ENCODE measurements at places on chromosomes 12 and 14.

- DNase-seq = no peak
Measured at GRCh38 chr14:100736269-100737180, 9.8 kb downstream of the DLK1 start.

GRCh38 chr12:117192057-117192456 lies 1.8 kb upstream of the FBXO21 start:
- DNase-seq = no peak

DNA sequence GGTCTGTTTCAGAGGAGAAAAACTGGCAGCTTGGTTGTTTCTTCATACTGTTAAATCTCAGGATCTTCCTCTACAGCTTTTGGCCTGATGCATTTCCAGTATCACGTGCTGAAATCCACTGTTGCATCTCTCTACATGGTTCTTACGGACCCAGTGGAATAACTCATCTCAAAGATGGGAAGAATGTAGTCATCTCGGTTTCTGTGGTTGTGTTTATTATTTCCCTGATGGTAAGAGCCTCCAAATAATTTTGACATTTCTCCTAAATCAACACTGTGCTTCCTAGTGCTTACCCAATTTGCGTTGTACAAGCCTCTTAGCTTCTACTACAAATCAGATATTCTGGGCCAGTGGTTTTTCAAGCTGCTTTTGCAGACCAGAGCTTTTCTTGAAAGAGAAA lies 812.8 kb downstream of the C12orf50 start:
- peak; percentile 14 for DNase-seq

DNA sequence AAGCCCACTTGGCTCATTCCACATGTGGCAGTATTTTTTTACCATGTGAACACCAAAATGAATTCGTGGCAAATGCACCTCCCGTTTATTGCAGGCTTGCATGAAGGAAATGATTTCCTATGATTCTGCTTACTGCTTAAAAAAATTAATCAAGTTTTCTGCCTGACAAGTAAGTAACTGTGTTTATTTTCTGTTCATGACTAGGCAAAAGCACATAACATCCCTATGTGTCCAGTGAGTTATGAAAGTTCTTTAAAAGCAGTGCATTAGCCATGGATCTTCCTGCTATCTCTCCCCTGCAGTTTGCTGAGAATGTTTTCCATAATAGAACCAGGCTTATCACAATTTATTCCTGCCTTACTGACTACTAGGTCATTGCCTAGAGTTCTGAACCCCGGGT lies 20.4 kb downstream of the GPR65 start:
- DNase-seq = no peak

DNA sequence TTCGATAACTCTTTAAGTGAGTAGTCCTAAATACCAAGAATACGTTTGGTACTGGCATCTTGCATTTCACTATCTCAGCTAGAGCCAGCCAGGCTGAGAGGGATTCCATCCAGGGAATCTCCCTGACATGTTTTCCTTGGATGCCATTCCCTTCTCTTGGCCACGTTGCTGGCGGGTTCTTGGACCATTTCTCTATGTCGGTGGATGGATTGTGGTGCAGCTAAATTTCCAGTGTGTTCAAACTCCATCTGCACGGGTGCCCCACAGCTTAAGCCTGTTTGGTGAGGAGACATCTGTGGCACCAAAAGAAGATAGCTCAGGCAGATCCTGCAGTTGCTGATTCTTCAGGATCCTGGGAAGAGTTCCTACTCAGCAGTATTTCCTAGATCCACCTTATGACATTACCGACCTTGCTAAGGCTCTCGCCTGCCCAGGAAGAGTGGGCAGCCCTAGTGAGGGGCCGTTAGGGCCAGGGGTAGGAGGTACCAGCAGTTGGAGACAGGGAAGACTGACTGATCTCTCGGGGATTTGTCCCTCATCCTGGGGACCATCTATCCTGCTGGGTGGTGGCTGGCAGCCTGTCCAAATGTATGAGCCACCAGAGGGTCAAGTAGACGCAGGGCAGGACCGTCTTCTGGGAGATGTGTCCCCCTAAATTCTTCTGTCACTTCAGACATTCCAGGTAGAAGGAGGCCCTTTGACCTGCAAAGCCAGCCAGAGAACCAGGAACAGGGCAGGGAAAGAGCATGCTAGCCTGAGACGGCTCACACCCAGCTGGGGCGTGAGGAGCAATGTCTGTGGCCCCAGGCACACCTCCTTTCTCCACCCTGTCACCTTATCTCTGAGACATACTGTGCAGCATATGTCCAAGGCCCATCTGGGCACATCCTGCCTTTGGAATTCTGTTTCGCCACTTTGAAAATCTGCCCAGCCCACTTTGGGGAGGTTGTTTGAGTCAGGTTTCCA lies 72.6 kb upstream of the CAPRIN2 start:
- DNase-seq = no peak

- DNase-seq = no peak
Measured at GRCh38 chr12:101962486-101962885, 85.1 kb downstream of the DRAM1 start.

DNA sequence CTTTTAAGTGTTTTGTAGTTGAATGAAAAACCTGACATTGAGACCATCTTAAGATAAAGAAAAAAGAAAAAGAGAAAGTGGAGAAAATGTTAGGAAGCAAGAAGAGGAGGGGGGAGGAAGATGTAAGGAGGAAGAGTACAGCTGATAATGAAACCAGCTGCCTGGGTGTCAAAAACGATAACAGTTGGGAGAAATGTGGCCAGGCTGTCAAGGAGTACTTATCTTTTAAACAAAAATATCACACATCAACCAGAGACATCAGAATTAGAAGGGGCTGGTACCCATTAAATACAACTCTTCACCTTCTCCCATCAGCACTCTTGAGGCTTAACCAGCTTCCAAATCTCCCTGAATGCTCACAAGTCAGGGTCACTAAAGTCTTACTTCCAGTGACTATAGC lies 4.5 kb downstream of the SLC11A2 start:
- DNase-seq = no peak

GRCh38 chr12:71780237-71780822 lies 25.7 kb downstream of the RAB21 start:
- peak; percentile 22 for DNase-seq

DNA sequence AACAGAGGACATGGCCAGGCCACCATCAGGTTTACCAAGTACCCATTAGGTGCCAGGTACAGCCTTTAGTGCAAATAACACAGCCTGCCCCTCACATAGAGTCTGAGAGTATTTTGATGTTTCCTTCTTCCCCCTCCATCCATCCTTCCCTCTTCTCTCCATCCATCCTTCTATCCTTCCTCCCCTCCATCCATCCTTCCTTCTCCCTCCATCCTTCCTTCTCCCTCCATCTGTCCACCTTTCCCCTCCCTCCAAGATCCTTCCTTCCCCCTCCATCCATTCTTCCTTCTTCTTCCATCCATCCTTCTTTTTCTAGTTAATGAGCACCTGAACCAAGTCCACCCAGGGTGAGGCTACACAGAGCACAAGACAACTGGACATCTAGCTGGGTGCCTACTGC lies 39.8 kb downstream of the ITPK1 start:
- DNase-seq = no peak

DNA sequence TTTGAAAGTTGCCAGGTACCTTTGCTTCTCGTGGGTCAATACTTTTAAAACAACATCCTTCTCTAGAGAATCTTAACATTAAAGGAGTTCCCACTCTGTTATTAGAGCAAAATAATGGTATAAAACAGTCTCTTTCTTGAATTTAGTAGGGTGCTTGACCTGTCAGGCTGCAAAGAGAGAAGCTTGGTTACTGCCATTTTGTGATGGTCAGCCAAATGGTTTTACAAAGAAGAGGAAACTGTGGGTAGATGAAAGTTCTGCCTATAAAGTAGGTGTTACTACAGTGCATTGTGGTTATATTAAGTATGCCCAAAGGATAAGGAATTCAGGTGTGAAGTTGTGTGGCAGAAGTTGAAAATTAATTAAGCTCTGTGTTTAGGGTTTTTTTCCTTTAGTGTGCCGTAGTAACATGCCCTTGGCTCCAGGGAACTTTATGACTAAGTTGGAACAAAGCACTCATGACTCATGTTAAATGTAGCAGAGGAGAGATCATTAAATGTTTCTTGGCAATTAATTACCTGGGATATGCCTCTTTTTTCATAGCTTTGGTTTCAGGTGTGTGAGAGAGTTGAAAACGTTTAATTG lies 354.0 kb upstream of the KITLG start:
- no peak for DNase-seq

GRCh38 chr12:67890726-67891258 lies 98.5 kb upstream of the IFNG-AS1 start:
- no peak for DNase-seq

- peak; percentile 22 for DNase-seq
Measured at GRCh38 chr12:71846322-71846940, 6.9 kb downstream of the TBC1D15 start.

DNA sequence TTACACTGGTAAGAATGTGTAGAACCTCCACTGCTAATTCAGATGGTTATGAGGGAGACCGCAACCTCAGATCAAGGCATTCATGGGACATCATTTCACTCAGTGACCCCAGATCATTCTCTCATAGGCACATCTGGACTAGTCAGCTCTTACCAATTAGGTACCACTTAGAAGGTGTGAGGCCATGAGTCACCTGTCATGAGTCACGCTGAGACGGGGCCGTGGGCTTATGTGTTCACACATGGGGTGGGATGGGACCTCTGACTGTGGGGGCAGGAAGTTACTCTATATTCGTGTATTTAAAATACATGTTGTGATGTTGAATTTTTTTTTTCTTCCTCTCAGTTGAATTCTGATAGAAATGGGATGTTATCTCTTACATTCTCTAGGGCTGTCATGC lies 55.9 kb downstream of the CCDC92 start:
- no peak for DNase-seq

DNA sequence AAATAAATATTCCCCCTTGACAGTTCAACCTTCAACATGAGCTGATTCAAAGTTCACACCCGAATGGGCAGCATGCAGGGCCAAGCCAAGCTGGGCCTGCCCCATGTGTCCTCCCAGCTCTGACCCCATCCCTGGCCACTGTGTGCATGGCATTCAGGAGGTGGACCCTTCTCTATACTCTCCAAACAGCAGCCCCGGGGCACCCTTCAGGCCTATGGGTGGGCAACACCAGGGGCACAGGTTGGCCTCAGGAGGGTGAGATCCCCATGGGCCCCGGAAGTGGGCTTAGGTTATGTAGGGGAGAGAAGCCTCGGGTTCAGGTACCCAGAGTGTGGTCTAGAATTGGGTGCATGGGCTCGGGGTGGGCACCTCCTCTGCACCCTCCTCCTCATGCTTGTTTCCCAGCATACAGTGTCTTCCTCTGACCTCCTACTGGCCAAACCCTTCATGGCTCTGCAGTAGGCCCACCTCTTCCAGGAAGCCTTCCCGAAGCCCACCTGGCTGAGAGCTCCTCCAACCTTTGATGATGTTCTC lies 31.5 kb upstream of the BCL7A start:
- DNase-seq = no peak

GRCh38 chr12:105481392-105482300 lies 151.2 kb downstream of the C12orf75 start:
- DNase-seq = no peak

- DNase-seq = no peak
Measured at GRCh38 chr12:78878459-78878858, 13.9 kb downstream of the SYT1 start.

DNA sequence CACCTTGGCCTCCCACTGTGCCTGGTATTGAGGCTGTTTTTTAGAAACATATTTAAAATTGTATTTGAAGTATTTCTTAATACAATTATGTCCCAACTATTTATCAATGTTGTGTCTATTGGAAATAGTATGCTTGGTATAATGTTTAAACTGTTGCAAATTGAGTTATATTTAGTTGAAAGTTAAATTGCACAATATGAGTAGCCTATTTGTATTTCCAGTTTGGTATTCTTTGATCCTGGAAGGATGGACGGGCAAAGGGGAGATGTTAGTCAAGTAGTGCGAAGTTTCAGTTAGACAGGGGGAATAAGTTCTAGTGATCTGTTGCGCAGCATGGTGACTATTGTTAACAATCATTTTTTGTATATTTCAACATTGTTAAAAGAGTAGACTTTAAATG lies 111.5 kb downstream of the NUBPL start:
- no peak for DNase-seq

- DNase-seq = no peak
Measured at GRCh38 chr12:87866578-87867292, 162.5 kb downstream of the C12orf50 start.

Measured in muscle of back (tissue), 13 donors.